ENCODE measurements at places on chromosomes 16 and 17. TPM values are rescaled to one million over a fixed set of nuclear protein-coding genes. Genes with fewer than 3 reads are reported as not detected.
A peak's percentile ranks its signal among the peaks of the same experiment; 100 is the strongest.

The MAF gene
- 7.9 TPM for total RNA-seq

The TEX19 gene
- 0.72 TPM for total RNA-seq

The AOC2 gene
- total RNA-seq: not detected

The MMP15 gene
- 1.6 TPM for total RNA-seq

The FLOT2 gene
- total RNA-seq: 21.3 TPM

The NOXO1 gene
- total RNA-seq: not detected

DNA sequence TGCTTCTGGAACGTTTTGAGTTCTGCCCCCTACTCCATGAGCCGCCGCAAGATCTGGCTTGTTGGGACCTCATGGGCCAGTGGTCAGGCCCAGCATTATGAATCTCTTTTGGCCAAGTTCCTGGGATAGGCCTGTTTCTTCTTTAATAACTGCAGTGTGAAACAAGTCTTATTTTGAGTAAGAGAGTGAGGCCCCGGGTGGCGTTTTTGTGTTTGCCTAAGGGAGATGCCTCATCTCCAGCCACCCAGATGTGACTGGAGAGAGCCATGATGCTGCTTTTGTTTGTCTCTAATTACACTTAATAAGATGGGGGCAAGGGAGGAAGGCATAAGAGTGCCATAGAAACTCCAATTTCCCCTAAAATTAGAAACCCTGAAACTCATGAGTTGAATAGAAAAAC lies 39.8 kb downstream of the KSR1 start:
- no peak for DNase-seq

DNA sequence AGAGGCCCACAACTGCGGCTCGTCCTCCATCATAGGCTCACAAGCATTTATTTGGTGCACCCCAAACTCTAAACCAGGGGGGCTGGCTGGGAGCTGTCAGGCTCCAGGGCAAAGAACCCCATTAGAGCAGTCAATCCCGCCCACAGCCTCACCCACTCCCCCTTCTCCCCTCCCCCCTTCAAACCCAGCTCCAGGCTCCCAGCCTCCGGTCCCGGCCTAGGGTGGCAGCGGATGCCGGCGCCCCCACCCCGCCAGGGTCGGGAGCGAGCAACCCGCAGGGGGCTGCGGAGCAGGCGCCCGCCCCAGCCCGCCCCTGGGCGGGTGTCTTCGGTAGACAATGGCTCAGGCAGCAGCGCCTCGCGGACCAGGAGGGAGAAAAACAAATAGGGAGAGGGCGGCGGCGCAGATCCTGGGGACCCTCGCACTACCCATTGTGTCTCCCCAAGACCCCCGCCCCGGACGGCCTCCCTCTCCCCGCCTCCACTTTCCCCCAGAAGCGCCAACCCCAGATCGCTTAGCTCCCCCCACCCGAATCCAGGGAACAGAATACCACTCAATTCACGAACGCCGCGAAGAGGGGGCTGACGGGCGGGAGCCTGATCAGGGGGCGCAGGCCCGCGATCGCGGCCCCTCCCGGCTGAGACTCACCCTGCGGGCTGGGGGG lies 572 bp downstream of the FAM171A2 start:
- DNase-seq: no peak

GRCh38 chr16:70696355-70696754 lies 10.5 kb upstream of the MTSS2 start:
- no peak for DNase-seq

DNA sequence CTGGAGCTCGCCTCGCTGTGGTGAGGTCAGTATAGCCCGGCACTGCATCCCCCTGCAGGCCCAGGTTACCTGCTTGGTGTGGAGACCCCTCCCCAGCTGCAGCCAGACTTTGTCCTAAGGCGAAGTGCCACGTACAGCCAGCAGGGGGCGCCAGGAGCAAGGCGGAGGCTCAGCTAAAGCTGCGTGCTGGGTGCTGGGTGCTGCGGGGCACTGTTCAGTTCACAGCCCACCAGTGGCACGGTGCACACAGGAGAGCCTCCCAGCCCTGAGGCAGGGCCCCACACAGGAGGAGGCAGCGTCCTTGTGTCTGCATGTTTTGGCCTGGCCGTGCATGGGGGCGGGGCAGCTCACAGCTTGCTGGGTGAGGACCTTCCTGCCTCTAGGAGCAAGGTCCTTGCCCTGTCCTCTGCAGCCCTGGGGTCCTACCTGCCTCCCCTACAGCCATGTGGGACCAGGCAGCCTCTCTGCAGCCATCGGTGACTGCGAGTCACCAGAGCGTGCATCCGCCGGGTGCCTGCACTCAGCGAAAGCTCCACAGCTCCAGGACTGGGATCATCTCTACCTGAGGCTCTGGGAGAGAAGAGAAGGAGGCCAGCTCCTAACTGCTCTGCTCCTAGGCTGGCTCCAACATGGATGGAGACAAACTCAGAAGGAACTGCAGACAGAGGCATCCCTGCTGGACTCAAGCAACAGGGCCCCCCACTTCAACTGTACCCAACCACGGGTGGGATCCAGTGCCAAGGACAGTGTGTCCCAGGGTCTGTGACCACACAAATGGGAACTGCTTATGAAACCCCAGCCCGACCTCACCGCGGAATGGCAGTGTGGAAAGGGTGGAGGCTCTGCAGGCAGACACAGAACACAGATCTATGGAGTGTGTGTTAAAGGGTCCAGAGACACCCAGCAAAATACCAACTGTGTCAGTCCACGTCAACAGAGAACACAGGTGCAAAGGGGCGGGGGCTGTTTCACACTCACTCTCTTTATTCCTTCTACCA lies 19.0 kb downstream of the SLC7A5 start:
- peak; percentile 46 for DNase-seq

DNA sequence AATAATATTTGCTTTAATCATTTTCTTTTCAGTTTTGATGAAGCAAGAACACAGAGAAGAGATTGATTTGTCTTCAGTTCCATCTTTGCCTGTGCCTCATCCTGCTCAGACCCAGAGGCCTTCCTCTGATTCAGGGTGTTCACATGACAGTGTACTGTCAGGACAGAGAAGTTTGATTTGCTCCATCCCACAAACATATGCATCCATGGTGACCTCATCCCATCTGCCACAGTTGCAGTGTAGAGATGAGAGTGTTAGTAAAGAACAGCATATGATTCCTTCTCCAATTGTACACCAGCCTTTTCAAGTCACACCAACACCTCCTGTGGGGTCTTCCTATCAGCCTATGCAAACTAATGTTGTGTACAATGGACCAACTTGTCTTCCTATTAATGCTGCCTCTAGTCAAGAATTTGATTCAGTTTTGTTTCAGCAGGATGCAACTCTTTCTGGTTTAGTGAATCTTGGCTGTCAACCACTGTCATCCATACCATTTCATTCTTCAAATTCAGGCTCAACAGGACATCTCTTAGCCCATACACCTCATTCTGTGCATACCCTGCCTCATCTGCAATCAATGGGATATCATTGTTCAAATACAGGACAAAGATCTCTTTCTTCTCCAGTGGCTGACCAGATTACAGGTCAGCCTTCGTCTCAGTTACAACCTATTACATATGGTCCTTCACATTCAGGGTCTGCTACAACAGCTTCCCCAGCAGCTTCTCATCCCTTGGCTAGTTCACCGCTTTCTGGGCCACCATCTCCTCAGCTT lies 45.0 kb downstream of the ESRP2 start:
- no peak for DNase-seq

DNA sequence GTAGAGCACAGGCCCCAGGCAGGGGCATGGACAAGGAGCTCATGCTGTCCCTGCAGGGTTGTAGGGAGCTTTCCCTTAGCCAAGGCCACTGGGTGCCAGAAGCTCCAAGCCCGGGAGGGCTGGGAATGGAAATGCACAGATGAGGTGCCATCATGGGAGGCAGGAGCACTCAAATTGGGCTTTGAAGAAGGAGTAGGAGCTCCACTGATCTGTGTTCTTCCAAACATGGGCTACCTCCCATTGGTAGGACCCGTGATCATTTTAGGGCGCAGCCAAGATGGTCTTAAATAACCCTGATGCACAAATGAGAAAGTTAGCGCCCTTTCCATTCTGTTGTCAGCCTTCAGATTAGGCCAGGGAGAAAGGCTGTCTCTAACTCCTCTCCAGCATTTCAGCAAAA lies 201.5 kb downstream of the ZNF423 start:
- no peak for DNase-seq

DNA sequence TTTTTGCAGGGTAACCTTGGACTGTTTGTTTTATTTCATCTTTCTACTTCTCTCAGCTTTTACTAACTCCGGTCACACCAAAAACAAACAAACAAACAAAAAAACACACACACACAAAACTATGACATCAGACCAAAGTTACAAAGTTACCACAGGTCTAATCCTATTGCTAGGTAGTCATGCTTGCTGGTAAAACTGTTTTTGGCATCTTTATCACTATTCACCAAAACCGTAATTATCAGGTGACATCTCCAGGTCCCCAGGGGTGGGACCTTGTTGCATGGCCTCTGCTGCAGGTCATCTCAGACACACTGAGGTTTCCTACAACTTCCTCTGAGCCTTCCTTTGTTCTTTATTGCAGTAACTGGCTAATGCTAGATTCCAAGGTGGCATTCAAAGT lies 162.3 kb downstream of the ABCA8 start:
- DNase-seq: no peak

DNA sequence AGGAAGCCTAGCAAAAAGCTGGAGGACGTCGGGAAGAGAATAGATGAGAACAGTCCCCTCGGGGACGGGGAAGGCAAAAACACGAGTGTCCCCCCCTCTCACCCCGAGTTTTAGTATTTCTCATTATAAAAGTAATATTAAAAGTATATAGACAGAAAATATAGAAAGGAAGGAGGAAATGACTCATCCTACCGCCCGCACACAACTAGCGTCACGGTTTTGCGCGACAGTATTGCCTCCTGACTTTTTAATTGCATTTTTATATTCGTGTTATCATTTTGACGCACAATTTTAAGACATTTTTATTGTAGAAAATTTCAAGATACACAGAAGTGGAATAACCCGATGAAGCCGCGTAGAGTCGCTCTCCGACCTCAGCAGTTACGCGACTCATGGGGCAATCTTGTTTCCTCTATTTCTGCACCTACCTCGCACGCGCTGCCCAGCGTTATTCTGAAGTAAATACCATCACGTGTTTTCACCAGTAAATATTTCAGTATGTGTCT lies 652 bp upstream of the SLC25A19 start:
- no peak for DNase-seq

DNA sequence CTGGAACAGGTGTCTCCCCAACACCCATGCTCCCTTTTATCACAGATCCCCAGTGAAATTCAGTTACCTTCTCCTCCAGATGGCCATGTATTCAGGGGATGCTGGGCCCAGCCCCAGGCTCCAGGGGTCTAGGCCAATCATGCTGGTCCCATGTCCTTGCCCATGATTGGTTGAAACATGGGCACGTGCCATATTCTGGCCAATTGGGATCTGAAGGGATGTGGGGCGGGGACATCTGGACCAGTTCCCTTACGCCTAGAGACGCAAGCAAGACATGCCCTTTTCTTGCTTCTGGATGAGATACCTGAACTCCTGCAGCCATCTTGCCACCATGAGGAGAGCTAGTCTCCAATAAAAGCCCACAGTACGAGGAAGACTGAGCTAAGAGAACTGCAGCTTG lies 31.0 kb upstream of the ST6GALNAC1 start:
- no peak for DNase-seq

- no peak for DNase-seq
Measured at GRCh38 chr17:78598013-78598471, 20.8 kb upstream of the DNAH17 start.

DNA sequence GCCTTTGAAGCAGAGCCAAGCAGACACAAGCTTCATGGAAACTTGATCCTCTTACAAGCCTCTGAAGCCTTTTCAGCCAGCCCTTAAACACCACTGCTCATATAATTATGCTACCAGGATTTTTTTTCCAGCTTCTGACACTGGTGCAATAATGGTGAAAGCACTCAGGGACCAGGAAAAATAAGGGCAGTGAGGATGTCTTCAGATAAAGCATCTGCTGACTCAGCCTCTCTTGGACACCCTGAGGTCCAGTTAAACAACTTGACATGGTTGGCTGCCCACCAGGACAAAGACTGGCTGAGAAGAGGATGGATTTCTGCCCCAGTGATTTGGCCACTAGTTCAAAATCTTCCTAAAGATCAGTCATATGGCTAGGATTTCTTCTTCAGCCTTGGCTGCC lies 124.2 kb upstream of the N4BP1 start:
- DNase-seq: no peak

DNA sequence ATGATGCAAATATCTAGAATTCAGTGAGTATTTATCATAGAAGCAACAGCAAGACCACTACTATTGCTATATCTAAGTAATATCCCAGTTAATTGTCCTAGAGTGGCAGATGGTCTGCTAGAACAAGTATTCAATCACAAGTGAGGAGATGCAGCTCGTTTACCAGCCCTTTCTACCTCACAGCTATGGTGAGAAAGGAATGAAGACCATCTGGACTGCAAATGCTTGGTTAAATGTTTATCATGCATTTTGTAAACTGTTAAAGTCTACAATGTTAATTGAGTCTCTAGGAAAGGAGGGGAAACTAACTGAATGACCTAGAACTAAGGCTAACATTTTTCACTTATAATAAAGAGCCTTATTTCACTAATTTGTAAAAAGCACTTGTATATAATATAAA lies 52.5 kb downstream of the CNOT1 start:
- no peak for DNase-seq

- DNase-seq: no peak
Measured at GRCh38 chr17:43823350-43824084, 9.4 kb downstream of the MPP3 start.

DNA sequence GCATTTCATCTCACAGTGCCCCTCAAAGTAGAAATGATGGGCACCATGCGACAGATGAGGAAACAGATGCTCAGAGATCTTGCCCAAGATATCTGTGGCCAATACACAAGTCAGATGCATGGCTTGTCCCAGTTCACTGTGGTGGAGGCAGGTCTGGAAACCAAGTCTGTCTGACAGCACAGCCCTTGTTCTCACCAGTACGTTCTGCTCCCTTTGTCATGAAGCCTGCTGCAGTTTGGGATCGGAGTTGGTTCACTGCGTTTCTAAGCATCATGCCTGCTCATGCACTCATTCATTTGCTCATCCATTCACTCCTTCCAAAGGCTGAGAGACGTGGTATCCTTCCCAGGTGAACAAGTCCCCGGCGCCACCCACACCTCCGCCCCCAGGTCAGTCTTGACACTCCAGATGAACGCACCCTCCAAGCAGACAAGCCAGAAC lies 27.2 kb upstream of the MEAK7 start:
- DNase-seq: no peak

DNA sequence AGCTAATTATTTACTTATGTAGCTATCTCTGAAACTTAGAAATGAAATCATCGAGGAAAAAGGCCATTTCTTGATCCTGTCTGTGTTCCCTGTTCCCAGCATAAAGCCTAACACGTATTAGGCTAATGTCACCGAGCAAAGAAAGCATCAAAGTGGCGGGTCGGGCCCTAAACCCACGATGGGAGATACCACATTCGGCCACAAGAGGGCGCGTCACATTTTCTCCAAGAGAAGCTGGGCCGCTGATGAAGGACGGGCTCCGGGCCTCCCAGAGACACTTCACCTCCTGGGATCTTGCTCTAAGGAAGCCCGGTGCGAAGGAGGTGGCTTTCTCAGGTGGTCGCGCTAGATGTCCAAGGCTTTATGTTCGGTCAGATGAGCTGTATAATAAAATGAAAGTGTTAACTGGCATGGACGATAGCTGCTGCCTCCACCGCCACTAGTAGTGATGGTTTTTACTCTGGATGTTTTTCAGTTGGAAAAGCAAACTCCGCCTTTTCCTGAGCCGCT lies 853 bp upstream of the PDK2 start:
- peak; percentile 83 for DNase-seq

- no peak for DNase-seq
Measured at GRCh38 chr17:9598661-9599060, 22.2 kb downstream of the CFAP52 start.

- no peak for DNase-seq
Measured at GRCh38 chr17:82050761-82051641, 610 bp downstream of the RFNG start.

- DNase-seq: no peak
Measured at GRCh38 chr16:75263963-75264445, 12.6 kb upstream of the BCAR1 start.

Data from H4 (cell line).